ENCODE measurements at places on chromosomes 2 and 18.

DNA sequence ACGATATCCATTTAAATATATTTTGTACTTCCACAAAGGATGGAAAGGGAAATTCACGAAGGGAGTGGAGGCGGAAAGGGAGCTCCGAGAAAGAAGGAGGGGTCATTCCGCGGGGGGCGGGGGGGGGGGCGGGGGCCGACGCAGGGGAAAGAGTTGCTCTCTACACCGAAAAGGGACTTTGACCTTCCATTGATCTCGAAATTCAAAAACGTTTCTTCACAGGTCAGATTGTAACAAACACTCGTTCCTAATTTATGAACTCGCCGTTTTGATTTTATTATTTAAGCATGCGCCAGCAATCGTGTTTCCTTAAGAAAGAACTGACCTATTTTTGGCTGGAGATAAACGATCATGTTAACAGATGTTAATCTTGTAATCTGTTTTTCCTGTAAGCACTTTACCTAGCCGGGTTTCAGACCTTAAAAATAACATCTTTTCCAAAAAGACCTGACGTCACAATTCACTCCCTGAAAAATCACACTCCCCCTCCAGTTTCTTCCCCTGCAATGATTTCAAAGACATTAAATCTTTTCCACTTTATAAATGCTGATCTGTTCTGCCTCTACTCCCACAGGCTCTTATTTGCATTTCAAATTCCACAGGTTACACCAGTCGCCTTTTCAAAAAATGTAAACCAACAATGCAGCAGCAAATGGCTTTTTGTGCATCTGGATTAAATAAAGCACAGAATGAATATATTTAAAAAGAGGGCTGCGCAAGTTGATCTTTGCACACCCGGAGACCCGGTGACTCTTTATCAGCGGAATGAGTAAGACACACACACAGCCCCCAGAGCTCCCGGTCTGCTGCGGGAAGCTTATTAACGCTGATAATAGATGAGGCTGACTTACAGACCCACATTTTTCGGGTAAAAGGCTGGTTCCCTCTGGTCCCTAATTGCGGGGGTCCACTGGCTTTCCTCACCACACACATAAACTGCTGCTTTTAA, 1.6 kb downstream of the ZNF516 start:
- peak; percentile 84 for DNase-seq

DNA sequence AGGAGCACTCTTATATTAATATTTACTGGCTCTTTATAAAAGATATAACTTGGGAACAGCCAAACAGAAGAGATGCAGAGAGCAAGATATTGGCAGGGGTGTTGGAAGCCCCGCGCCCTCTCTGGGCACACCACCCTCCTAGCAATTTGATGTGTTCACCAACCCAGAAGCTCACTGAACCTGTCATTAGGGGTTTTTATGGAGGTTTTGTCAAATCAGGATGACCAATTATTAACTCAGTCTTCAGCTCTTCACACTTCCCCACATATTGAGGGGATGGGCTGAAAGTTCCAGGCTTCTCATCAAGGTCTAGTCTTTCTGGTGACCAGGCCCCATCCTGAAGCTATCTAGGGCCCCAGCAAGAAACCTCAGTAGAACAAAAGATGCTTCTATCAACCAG, 10.9 kb upstream of the INO80D start:
- DNase-seq: no peak

GRCh38 chr18:54822872-54823845, 5.1 kb upstream of the RAB27B start:
- no peak for DNase-seq

DNA sequence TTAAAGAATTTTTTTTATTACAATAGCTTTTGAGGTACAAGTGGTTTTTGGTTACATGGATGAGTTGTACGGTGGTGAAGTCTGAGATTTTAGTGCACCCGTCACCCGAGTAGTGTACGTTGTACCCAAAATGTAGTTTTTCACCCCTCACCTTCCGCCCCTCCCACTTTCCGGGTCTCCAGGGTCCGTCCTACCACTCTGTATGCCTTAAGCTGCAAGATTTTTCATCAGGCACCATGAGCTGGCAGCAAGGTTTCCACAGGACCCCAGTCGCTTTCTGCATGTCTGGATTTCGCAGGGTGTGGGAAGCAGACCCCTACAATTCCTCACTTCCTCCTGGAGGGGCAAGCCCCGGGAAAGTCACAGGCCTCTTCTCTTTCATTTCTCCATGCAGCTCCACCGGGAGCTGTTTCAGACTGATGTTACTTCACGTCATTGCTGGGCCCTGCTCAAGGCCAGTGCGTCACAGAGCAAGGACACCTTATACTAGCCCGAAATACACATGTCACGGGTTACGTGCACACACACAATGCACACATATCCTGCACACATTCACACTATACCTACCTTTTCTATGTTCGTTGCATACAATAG, 179.1 kb downstream of the ZFP36L2 start:
- DNase-seq: no peak

- peak; percentile 81 for DNase-seq
These were observed 719.5 kb downstream of the DPP10 start for GRCh38 chr2:115161771-115162493.

- no peak for DNase-seq
These were observed 18.9 kb downstream of the FAM178B start for GRCh38 chr2:96967436-96967835.
